ENCODE measurements at places on chromosomes 4 and X.

DNA sequence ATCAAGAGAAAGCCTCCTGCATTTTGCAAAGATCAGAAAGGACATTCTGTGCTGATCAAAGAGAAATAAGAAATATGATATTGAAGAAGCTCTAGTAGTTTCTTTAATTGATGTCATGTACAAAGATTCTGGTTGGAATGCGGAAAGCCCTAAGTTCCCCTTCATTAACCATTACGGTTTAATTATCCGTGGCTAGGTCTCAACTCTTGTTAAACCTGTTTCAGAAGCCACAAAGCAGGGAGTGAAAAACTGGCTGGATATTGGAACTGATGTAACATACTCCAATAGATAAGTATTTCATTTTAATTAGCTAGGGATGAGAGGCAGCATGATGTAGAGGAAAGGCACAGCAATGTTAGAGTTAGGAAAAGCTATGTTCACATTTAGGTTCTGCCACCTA, 55.7 kb downstream of the SPANXN3 start:
- DNase-seq: no peak

GRCh38 chr4:98673978-98674377, 15.6 kb upstream of the TSPAN5 start:
- DNase-seq: no peak

GRCh38 chr4:42658261-42658660, 1.4 kb upstream of the ATP8A1 start:
- no peak for DNase-seq

DNA sequence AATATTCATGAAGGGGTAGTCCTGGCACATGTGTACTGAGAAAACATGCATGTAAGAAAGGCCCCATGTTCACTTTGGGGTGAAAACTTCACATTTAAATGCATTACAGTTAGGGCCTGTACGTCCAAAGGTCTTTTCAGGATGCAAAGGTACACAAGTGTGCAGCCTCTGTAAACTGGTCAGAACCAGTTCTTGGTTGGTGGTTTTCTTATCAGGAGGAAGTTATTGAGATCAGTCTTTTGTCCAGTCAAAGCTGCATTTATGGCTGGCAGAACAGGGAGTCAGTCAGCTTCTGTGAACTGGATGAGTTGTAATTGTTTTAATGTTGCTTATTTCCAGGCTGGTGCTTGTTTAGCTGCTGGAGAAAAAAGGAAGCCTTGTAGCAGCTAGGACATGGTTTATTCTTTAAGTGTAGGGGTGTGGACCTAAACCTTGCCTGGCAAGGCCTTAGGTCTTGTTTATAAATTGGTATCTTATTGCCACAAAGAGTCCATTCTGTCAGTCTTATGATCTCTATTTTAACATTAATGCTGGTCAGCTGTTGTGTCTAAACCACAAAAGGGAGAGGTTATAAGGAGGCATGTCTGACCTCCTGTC, 1906.6 kb upstream of the TENM3 start:
- DNase-seq: no peak

GRCh38 chrX:1661048-1661921, 46.4 kb downstream of the ASMT start:
- peak; percentile 94 for DNase-seq

- DNase-seq: no peak
Measured at GRCh38 chrX:2299871-2300270, 200.9 kb downstream of the DHRSX start.

DNA sequence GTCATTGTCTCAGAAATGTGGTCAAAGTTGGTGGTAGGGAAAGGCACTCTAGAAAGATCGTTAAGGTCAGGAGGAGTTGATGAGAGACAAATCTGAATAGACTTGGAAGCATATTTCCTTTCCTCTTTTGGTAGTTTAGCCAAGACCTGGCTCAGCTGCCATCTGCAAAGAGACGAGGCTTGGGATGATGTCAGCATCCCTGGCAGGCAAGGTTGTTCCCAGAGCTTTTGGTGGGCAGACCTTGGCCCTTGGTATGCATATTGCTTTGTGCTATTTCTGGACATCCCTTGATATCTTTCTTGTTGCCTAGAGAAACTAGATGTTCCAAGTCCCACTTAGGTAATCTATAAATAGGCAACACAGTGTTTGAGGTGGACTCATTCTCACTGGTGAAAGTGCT, 82.4 kb upstream of the NAF1 start:
- no peak for DNase-seq

GRCh38 chr4:72951628-72952027, 117.9 kb downstream of the COX18 start:
- DNase-seq: no peak

DNA sequence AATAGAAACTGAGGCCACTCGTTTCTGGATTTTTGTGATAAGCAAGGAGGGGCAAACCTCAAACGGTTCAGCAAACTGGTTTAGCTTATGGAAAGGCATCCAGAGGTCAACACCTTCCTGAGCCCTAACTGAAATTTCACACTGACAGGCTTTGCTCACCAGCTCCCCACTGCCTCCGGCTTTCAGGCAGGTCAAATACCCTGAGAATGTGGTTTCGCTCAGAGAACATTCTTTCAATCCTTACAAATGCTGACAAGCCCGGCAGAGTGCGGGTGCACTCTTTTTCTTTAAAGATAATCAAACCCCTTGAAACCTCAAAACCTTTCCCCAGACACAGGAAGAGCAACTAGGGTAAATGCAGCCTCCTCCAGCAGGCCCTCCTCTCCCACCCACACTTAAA, 41.5 kb downstream of the CD40LG start:
- no peak for DNase-seq

DNA sequence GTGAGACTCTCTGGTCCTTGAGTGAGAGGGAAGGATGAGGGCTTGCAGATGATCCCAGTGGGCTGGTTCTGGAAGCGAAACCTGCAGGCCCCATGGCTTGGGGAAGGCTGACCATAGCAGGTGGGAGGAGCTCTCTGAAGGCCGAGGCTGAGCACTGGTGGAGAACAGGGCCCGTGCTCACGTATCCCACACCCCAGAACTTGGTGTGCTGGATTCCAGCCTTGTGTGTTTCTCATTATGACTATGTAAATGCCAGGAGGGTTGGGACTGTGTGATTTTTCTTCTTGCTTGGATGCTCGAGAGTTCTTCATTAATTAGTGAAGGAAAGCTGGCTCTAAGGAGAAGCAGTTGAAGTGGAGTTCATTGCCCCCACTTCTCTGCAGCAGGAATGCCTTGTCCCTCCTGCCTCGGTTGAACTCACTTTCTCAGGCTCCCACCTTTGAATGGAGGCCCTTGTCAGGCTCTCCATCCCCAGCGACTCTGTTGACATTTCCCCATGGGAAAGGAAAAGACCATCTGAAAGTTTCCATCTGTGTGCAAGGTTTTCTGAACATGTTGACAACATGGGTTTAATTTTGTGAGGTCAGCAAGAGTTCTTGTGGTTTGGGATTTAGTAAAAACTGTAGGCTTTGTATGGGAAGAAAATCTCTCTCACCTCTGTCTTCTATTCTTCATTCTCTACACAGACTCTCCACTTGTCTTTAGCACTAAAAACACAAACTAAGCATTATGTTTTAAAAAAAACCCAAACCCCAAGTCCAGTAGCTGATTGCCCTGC, 57.7 kb downstream of the TBL1X start:
- no peak for DNase-seq

DNA sequence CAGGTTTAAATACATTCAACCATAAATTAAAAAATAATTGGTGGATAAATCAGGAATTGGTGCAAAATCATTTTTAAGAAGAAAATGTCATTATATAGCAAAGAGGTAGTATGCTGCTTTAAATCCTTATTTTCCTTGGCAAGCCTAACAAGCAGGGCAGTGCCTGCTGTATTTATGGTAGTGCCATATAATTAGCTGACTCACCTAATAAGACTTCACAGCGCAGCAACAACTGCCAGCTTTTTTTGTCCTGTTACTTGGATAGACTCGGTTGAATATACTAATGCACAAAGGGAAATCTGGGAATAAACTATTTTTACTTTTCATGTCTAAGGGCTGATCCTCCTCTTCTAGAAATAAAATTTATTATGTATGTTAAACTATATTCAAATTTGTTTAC, 99.1 kb downstream of the SNCA start:
- no peak for DNase-seq

GRCh38 chr4:38396845-38397547, 267.0 kb upstream of the KLF3 start:
- no peak for DNase-seq

DNA sequence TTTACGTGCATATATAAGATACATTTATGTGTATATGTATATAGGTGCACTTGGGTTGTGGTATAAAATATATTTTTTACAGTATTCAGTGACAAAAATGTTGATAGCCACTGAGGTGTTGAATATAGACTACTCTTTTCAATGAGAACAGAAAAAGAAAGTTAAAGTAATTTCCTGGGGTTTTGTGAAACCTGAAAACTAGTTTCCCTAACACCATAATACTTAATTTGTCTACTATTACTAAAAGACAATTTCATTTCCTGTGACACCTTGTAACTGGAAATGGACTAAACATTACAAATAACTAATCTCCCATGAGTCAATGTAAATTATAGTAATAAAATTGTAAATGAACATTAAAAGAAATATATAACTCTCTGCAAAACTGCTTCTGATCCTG, 32.0 kb upstream of the MAP9 start:
- DNase-seq: no peak

GRCh38 chr4:6742989-6743388, 27.0 kb downstream of the BLOC1S4 start:
- no peak for DNase-seq

DNA sequence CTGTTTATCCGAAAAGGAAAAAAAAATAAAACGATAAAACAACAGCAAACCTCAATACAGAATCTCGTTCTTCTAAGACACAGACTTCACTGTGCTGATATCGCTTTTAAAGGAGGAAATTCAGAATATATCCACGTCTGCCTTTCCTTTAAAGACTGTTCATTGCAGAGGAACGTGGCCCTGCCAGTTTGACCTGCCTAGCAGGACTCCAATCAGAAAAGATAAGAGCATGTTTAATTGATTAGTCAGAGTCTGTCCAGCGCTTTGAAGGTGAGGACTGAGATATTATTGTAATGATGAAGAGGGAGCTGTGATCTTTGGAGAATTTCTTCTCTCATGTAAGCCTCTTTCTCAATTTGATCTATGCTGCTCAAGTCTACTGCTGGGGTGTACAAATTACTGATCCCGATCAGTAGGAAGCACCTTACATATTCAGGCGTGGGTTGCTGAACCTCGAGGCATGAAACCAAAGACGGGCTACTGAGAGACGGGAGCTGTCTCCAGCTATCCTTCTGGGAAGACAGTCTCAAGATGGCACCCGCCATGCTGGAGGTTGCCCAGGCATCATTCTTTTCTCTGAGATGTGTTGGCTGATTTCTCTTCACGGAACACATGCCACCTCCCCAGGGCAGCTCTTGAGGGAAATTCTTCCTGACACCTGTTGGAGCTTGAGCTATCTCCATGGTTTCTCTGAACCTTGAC, 146.1 kb downstream of the SHOX start:
- no peak for DNase-seq

DNA sequence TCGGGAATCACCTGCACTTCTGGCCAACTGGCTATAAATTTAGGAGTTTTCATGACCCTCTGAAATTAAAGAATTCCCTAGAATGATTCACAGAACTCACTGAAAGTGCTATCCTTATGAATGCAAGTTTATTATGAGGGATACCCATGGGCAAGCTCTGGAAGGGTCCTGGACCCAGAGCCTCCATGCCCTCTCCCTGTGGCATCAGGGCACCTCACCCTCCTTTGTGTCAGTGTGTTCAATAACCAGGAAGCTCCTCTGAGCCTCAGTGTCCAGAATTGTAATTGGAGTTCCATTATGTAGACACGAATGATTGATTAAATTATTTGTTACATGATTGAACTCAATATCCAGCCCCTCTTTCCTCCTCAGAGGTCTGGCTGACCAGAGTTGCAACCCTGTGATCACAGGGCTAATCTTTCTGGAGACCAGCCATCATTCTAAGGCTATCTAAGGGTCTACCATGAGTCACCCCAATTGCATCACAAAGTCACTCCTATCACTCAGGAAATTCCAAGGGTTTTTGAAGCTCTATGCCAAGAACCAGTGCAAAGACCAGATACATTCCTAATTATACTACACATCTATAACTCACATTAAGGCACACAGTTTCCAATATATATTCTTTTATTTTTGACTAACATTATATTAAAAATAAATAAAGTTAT, 8.9 kb downstream of the ANXA3 start:
- no peak for DNase-seq

GRCh38 chrX:40174854-40175510, 77.2 kb upstream of the BCOR start:
- DNase-seq: peak; percentile 32

- no peak for DNase-seq
Measured at GRCh38 chr4:6153874-6154273, 46.5 kb downstream of the JAKMIP1 start.

DNA sequence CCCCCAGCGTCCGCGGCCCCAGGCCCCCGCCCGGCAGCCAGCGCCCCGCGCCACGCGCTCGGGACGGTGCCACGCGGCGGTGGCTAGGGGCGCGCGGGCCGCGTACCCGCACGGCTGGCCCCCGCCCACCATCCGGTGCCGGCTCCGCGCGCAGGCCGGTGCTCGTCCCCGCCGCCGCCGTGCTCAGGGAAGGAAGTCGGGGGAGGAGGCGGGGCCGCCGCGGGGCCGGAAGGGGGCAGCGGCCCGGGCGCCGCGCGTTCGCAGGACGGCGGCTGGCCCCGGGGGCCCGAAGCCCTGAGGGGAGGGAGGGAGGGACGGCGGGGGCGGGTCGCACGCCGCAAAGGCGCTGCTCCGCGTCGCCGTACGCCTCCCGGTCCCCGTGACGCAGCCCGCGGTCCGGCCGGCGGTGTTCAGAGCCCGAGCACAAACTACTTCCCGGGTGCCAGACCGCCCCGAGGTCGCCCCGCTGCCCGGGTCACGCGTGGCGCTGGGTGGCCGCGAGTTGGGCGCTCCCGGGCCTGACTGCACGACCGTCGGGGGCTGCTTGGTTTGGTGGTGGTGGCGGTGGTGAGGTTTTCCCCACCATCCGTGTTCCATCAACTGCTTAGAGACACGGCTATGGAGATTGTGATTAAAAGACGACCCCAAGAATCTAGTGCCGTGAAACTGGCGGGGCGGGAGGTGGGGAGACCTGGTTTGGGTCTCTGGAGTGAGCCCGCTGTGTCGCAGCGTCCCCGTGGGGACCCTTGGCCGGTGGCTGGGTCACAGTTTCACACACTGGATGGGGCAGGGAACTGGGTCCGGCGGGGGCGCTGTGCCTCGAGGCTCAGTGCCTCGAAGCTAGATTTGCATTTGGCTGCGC, at the start of gene DCTD:
DCTD (minus strand) TSS at position 205 of the 862 bp plus-strand sequence. CDS start 1,818 bp downstream, outside the sequence.
- DNase-seq: peak; percentile 80

DNA sequence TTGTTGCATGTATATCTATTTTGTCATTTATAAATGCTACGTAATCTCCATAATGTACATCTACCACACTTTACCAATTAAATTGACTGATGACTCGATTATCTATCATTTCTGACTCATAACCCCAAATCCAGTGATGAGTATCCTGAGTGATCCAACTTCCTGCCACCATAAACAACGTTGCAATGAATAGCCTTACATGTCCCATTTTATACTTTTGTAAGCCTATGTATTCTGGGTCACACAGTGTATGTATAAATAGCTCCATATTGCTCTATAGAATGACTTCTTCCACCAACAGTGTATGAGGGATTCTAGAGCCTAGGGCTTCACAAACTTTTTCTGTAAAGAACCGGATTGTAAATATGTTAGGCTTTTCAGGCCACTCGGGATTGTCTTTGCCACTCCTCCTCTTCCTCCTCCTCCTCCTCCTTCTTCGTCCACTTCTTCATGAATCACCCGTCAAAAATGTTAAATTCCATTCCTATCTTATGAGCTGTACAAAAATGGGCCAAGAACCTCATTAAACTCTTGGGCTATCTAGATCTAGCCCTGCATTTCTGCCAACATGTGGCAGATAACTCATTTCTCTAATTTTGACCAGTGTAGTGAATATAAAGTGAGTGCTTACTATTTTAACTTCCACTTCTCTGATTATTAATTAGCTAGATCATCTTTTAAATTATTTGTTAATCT, 672.2 kb upstream of the AMOT start:
- DNase-seq: no peak
